ENCODE measurements at places on chromosomes 12 and 14.

GRCh38 chr14:68695856-68696255 lies 97.0 kb downstream of the ZFP36L1 start:
- DNase-seq: no peak

- no peak for DNase-seq
These were observed 52.2 kb upstream of the CD163 start for GRCh38 chr12:7555752-7556151.

DNA sequence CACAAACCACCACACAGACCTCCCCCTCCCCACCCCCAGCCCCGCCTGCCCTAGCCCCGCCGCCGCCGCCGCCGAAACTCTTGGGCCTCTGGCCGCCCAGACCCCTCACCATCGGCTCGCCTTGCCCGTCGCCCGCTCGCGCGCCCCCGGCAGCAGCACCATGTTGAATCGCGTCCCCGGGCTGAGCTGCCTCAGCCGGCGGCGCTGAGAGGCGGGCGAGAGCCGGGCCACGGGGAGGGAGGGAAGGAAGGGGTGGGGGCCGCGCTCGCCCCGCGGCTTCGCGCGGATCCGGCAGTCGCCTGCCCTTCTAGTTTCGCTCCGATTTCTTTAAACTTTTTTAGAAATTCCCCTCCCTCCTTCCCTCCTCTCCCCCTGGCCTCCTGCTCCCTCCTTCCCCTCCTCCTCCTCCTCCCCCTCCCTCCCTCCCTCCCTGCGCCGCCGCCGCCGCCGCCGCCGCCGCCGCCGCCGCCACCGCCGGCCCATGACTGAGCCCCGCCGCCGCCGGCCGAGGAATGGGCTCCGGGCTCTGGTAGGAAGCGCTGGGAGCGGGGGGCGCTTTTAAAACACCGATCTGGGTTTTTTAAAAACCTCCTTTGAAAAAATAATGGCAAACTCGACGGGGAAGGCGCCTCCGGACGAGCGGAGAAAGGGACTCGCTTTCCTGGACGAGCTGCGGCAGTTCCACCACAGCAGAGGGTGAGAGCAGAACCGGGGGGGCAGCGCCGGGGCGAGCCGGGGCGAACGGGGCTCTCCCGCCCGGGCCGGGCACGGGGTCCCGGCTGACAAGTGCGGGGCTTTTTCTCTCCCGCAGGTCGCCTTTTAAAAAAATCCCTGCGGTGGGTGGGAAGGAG lies at the start of gene ARID2:
TSS of gene ARID2 (plus strand) at position 474 of the 851 bp plus-strand sequence. CDS start at position 605, 131 bp downstream.
- DNase-seq: no peak

GRCh38 chr14:79325071-79325470 lies 886.2 kb downstream of the DIO2 start:
- DNase-seq: no peak

DNA sequence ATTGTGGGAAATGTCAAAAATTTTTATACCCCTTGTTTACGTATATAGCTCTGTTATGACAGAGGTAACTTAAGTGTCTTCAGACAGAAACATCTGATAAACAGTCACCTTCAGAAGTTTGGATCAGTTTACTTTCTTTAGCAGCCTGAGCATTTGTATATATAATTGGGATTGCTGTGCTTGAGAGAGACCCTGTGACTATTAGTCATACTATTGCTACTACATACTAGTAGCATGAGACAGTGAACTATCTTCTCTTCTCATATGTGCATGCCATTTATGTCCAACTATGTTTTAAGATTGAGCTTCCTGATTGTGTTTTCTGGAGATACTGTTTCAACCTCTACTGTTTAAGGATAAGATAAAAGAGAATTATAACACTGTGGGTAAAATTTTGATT lies 101.5 kb downstream of the PDE6H start:
- DNase-seq: no peak

- no peak for DNase-seq
These were observed 5.3 kb downstream of the SLC5A8 start for GRCh38 chr12:101204602-101205304.

- no peak for DNase-seq
These were observed 288.2 kb downstream of the PPFIA2 start for GRCh38 chr12:81470923-81471322.

- DNase-seq: no peak
These were observed 39.5 kb downstream of the CLIP1 start for GRCh38 chr12:122382919-122383350.

- no peak for DNase-seq
These were observed 293.4 kb downstream of the EGLN3 start for GRCh38 chr14:33657476-33657875.

DNA sequence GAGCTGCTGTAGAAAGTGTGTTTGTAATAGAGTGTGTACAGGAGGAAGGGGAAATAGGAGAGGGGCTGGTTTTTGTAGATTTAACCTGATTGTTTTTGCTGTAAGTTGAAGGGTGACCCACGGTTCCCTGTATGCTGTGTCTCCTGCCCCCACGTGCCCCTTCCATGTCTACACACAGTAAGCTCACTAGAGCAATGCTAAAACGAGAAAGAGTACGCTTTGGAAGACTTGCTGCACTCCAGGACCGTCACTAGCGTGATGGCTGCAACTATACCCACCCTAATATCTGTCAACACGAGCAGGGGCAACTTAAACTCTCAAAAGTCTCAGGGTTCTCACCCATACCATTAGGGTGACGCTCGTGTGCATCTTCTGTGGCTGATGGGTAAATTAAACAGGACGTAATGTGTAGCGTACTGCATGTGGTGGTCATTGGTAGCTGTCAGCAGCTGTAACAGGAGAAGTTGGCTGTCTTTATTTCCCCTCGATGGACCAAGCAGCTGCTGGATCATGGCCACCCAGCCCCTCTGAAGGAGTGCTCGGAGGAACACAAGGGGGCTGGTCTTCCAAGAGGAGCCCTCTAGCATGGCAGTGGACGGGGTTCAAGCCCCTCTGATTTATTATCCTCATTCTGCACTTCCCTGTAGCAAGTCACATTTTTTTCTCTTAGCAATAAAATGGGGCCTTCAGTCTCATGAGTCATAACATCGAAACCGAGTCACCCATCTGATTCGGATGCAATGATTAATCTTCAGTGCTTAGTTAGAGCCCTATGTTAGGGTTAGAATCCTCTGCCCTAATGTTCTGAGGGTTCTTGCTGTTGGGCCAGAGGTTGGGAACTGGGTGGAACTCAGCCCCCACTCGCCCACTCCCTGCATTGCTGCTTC lies 14.0 kb downstream of the CCND2 start:
- no peak for DNase-seq

DNA sequence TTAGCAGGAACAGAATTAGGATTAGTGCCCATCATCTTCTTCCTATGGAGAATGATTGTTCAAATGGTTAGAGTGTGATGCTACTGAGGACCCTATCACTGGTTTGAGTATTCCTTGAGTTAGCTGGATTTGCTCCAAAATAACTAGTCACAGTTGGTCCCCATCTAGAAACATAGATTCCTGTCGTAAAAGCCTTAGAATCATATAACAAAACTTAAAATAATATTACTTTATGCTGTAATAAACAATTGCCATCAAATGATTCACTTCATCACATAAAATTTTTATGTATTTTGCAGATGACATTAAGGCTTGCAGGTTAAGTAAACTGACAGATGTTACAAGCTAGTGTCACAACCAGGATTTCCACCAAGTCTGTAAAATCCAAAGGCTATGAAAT lies 209.8 kb downstream of the CCER1 start:
- no peak for DNase-seq

GRCh38 chr14:64060199-64060545 lies 207.4 kb downstream of the SYNE2 start:
- no peak for DNase-seq

DNA sequence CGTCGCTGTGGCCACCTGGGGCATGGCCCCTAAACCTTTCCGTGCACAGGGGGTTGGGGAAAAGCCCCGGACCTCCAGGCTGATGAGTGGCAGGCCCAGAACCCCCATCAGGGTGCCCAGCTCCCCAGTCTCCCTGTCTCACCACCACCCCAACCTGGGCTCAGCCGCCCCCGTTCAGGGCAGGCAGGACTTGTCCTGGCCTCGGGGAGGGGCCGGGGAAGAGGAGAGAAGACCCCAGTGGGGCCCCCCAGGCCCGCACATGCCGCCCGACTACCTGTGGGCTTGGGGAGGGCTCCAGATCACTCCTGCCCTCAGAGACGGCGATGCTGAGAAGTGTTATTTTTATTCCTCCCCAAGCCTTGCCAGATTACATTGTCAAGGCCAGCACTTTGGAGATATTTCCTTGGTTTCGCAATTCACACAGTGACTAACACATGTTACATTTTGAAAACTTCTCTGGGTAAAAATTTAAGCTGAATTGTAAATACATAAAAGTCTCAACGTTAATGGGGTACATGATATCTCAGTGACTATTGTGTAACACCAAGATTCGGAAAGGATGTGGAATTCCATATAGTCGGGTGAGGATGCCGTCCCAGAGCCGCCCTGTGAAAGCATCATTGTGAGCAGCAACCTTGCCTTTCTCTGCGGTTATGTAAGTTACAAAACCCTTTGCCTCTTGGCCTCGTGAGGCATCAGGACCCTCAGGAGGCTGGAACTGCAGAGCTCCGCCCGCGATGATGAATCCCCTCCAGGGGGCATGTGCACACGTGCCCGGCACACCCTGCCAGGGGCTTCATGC lies 85.6 kb upstream of the DIO3 start:
- DNase-seq: no peak

GRCh38 chr12:57240926-57241401 lies 10.0 kb downstream of the STAC3 start:
- DNase-seq: no peak

GRCh38 chr12:3571724-3572123 lies 80.7 kb downstream of the PRMT8 start:
- DNase-seq: no peak

- no peak for DNase-seq
These were observed 19.3 kb upstream of the STRAP start for GRCh38 chr12:15862840-15863239.

DNA sequence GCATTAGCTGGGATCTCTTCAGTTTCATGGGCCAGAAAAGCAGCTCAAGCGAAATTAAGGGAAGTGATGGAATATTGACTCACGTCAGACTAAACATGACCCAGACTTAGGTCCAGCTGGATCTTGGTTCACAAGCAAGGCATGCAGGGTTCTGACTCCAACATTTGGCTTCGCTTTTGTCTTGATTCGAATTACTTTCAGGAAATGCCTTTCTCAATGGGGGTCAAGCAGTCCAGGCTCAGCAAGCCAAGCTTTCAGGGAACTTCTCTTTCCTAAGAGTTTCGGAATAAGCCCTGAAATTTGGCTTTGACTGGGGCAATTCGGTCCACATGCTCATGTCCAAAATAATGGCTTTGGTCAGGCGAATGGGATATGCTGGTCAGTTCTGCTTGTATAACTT lies 678.7 kb upstream of the TMEM132C start:
- no peak for DNase-seq

- no peak for DNase-seq
These were observed 35.3 kb upstream of the ANKRD9 start for GRCh38 chr14:102544747-102545460.

DNA sequence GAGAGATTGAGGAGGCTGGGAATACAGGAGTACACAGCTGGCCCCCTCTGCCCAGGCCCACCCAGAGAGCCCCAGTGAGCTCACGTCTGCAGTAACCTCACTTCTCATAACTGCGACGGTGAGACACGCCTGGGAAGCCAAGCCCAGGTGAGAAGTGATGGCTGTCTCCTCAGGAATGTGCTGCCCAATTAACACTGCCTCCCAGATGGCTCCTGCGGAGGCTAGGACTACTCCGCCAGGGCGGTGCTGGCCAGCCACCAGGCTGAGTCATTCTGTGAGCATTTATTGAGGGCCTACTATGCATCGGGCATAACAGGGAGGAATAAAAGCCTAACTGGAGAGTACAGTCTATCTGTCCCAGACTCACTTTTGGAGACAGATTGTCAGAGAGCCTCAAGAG lies 9.3 kb upstream of the TMEM106C start:
- no peak for DNase-seq

DNA sequence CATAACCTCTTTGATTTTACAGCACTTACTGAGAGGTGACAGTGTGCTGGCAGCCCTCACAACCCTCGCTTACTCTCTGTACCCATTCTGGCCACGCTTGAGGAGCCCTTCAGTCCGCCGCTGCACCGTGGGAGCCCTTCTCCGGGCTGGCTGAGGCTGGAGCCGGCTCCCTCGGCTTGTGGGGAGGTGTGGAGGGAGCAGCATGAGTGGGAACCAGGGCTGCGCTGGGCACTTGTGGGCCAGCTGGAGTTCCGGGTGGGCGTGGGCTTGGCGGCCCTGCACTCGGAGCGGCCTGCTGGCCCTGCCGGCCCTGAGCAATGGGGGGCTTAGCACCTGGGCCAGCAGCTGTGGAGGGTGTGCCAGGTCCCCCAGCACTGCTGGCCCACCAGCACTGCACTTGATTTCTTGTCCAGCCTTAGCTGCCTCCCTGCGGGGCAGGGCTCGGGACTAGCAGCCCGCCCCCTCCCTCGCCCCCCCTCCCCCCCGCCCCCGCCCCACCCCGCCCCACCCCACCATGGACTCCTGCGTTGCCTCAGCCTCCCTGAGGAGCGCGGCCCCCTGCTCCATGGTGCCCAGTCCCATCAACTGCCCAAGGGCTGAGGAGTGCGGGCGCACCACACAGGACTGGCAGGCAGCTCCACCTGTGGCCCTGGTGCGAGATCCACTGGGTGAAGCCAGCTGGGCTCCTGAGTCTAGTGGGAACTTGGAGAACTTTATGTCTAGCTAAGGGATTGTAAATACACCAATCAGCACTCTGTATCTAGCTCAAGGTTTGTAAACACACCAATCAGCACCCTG lies 9.9 kb downstream of the MDGA2 start:
- no peak for DNase-seq

- DNase-seq: no peak
These were observed 38.3 kb downstream of the MEG3 start for GRCh38 chr14:100864206-100864605.

- no peak for DNase-seq
These were observed 5.8 kb downstream of the KMT5A start for GRCh38 chr12:123389560-123390351.

- no peak for DNase-seq
These were observed 9.5 kb upstream of the AJUBA start for GRCh38 chr14:22991852-22992251.

DNA sequence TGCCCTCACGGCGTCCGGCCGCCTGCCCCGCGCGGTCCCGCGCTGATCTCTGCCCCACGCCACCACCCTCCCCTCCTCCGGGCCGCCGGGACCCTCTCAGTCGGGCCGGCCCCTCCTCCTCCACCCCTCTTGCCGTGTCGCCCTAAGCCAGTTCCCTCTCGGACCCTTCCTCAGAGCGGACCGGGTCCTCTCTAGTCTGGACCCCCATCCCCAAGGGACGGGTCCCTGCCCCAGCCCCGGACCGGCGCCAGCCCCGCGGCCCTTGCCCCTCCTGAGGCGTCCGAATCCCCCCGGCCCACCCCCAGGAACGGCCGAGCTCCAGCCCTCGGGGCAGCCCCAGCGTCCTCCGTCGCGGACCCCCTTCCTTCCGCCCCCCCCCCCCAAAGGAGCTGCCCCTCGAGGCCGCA lies 485 bp downstream of the PPP4R4 start:
- DNase-seq: no peak
